ENCODE measurements at places on chromosomes 5 and 9.

- no peak for DNase-seq
Observed at GRCh38 chr9:91908293-91908623, 41.8 kb downstream of the ROR2 start.

GRCh38 chr9:109447329-109448076, 50.6 kb downstream of the PTPN3 start:
- no peak for DNase-seq

GRCh38 chr5:16815432-16815831, 120.7 kb downstream of the MYO10 start:
- no peak for DNase-seq

GRCh38 chr5:55829956-55830355, 21.2 kb upstream of the IL31RA start:
- DNase-seq, result no peak

- DNase-seq, result no peak
Observed at GRCh38 chr5:181131514-181131913, 545 bp upstream of the OR2V1 start.

GRCh38 chr5:178325679-178326373, 93.2 kb upstream of the PHYKPL start:
- DNase-seq, result no peak

GRCh38 chr5:132176987-132177386, 50.7 kb downstream of the P4HA2 start:
- no peak for DNase-seq

DNA sequence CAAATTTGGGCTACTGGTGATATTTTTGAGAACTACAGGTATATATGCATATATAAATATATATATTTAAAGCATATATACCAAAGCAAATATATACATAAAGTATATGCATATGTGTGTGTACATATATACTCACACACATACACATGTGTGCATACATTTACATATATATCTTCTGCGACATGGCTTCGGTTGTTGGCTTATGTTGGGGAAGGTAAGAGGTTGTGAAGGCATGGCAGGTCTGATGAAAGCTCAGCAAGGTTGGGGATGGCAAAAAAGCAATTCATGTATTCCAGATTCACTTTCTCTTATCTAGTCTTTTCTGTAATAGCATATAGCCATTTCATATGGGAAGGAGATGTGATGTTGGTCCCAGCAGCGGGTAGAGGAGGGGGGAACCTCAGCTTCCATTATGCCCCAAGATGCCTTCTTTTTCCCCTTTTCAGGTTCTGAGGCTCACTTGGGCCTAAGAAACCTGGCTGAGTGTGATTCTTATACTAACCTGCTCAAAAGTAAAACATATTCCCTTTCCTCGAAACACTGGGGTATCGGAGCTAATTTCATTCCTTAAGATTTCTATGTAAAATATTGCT, 201.7 kb downstream of the MEF2C start:
- no peak for DNase-seq

GRCh38 chr5:34015120-34015822, 7.4 kb upstream of the AMACR start:
- no peak for DNase-seq

- no peak for DNase-seq
Observed at GRCh38 chr9:31715250-31715649, 669.2 kb upstream of the ACO1 start.

GRCh38 chr5:78411586-78411985, 51.2 kb downstream of the SCAMP1 start:
- no peak for DNase-seq

GRCh38 chr5:95798048-95798447, 24.5 kb downstream of the GLRX start:
- no peak for DNase-seq

Data from stimulated activated CD8-positive, alpha-beta memory T cell treated with anti-CD3 and anti-CD28 coated beads, Interleukin-2, amount 100 ng/mL, for 1 hour (primary cell).